ENCODE measurements at places on chromosomes 12 and 14.
A peak's percentile ranks its signal among the peaks of the same experiment; 100 is the strongest.

DNA sequence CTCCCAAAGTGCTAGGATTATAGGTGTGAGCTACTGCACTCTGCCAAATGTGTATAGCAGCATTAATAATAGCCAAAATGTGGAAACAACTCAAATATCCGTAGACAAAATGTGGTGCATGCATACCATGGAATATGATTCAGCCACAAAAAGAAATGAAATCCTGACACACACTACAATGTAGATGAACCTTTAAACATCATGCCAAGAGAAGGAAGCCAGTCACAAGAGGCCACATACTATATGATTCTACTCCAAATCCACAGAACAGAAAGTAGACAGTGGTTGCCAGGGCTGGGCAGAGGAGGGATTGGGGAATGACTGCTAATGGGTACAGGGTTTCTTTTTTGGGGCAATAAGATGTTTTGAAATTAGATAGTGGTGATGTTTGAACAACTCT is 7.7 kb upstream of the TMED2 start:
- DNase-seq = no peak

- no peak for DNase-seq
These were observed 116.8 kb downstream of the PRMT8 start for GRCh38 chr12:3607821-3608220.

- no peak for DNase-seq
These were observed 176.7 kb downstream of the PPM1H start for GRCh38 chr12:62758216-62758615.

DNA sequence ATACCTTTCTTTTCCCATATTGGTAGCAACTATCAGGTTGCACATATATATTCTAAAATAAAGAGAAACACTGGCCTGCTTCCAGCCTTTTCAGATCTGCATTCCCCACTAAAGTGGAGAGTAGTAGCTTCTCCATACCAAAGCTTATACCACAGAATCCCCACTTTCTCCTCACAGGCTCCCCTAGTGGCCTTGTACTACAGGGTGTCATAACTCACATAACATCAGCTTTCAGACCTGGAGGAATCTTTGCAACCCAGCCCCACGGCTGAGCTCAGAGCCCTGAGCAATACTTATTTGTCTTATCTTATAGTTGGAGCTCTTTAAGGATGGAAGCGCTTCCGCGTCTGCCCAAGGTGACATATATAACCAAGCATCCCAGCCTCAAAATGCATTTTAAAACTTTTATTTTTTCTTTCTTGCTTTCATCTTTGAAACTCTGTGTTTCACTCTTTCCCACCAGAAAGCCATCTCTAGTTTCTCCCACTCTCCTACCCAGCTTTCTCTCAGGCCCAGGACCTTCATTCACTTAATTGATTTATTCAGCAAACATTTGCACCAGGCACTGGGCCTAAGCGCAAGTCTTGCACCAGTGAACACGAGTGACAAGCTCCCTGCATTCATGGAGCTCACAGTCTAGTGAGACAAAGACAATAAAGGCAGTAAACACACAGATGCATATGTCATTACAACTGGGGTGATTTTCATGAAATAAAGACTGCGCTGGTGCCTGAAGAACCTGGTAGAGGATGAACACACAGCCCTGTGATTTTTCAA is 254.7 kb downstream of the IPO8 start:
- no peak for DNase-seq

DNA sequence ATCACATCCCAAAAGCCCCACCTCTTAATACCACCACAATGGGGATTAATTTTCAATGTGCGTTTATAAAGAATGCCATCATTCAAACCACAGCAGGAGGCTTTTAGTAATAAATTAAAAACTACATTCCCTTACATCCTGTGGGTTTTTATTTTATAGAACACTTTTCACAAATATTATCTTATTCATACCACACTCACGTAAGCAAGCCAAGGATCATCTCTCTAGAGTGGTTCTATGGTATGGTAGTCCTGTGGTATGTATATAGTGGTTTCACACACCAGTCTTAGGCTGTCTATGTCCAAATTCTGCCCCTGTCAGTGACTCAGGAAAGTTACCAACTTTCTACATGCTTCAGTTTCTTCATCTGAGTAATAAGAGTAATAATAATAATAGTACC is 100.2 kb downstream of the GALC start:
- DNase-seq = no peak

- peak; percentile 26 for DNase-seq
These were observed 111.4 kb downstream of the EGLN3 start for GRCh38 chr14:33839193-33840076.

DNA sequence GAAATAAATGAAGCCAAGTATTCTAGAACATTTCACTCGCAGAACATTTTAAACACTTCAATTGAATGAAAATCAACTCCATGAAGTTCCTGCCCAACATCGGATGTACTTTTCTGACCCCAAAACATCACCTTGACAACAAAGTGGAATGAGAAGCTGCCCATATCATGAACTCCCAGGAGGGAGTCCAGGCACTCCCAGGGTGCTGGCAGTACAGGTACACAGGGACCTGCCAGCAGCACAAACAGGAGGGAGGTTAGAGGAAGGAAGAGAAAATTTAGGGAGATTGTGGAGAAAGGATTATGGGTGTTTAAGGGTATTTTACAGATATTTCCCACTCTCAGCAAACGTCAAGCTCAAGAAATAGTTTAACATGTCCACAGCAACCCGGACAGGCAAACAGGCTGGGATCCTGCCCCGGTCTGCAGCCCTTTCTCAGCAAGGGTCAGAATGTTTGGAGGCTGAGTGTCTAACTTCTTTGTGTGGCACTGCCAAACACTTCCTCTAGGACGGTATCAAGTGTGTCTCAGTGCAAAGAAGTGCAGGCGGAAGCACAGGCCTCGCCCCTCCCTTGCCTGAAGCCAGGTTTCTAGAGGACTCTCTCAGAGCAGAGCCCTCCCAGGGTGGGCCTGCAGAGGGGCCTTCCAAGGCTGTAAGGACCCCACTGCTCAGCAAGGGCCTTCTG is 72.2 kb downstream of the SETD3 start:
- no peak for DNase-seq

- DNase-seq = no peak
These were observed 158.1 kb upstream of the FOXG1 start for GRCh38 chr14:28608443-28608842.

Data from thymus (tissue), 14 donors.